ENCODE measurements at places on chromosomes 1 and 21.
A peak's percentile ranks its signal among the peaks of the same experiment; 100 is the strongest.

DNA sequence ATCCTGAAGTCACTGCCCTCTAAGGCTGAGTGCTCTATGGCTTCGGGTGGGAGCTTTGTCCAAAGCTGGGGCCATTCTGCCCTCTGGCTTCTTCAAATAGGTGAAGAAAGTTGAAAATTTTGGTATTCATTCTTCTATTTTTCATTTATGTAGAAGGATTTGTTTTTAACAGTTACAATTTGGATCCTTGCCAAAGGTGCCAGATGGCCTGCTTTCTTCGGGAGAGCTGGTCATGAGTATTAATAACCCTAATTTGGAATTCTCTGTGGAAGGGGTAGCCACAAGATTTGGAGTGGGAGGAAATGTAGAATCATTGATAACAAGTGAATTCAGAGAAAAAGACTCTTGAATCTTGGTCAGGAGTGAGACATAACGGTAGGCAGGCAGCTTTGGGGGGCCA, 370.4 kb upstream of the ST6GALNAC5 start:
- H3K27ac ChIP-seq, result no peak overlapping the region
- no peak overlapping the region for H3K4me3 ChIP-seq
- H3K27me3 ChIP-seq, result no peaks in the 10 kb centered on the region

- no peak for DNase-seq
- H3K36me3 ChIP-seq, result no peaks in the 10 kb centered on the region
- H3K27ac ChIP-seq, result no peak overlapping the region
- no peak overlapping the region for H3K4me3 ChIP-seq
Measured at GRCh38 chr1:212689758-212690529, 9.7 kb downstream of the BATF3 start.

- H3K4me1 ChIP-seq, result no peaks in the 10 kb centered on the region
- H3K27ac ChIP-seq, result no peak overlapping the region
- no peak overlapping the region for H3K4me3 ChIP-seq
- no peaks in the 10 kb centered on the region for H3K27me3 ChIP-seq
- no peak for DNase-seq
Measured at GRCh38 chr1:237583756-237584155, 307.0 kb downstream of the ZP4 start.

DNA sequence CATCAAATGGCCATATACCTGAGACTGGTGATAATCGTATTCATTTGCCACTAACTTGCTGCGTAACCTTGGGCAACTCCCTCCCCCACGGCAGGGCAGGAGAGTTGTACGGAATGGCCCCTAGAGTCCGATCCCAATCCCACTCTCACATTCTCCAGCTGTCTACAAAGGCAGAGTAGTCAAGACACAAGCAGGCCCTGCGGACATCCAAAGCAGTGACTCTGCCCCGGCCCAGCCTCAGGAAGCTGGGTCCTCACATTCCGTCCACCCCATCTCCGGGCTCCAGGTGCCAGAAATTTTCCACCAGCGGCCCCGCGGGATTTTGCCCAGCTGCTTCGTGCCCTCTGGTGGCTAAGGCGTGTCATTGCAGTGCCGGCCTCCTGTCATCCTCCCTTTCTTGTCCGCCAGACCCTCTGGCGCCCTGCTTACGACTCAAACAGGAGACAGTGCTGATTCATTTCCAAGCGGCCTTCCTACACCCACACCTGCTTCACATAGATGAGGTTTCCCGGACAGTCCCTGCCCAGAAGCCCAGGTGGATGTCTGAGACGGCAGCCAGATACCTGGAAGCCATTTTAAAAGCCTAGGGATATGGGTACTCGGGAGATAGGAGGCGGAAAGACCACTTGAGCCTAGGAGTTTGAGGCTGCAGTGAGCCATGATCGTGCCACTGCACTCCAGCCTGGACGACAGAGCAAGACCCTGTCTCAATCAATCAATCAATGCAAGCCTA, 2.9 kb upstream of the S100A2 start:
- H3K27ac ChIP-seq, result no peak overlapping the region
- peak overlapping the region; percentile 39 for H3K4me3 ChIP-seq
- no peaks in the 10 kb centered on the region for H3K27me3 ChIP-seq
- DNase-seq, result peak; percentile 96

- H3K4me1 ChIP-seq, result peaks cover 3% of the 10 kb centered on the region
- no peak overlapping the region for H3K4me3 ChIP-seq
- peak; percentile 34 for DNase-seq
- no peak overlapping the region for H3K27ac ChIP-seq
- H3K36me3 ChIP-seq, result peaks cover 30% of the 10 kb centered on the region
Measured at GRCh38 chr21:36246080-36246631, 73.8 kb upstream of the MORC3 start.

GRCh38 chr1:185404907-185405568, 88.0 kb upstream of the IVNS1ABP start:
- no peaks in the 10 kb centered on the region for H3K36me3 ChIP-seq
- no peaks in the 10 kb centered on the region for H3K27me3 ChIP-seq
- DNase-seq, result no peak
- peaks cover 2% of the 10 kb centered on the region for H3K4me1 ChIP-seq
